ENCODE measurements at places on chromosomes 11 and 22. TPM values are rescaled to one million over a fixed set of nuclear protein-coding genes. Genes with fewer than 3 reads are reported as not detected.
A peak's percentile ranks its signal among the peaks of the same experiment; 100 is the strongest.

The VPREB1 gene
- total RNA-seq, result 0.68 TPM

DNA sequence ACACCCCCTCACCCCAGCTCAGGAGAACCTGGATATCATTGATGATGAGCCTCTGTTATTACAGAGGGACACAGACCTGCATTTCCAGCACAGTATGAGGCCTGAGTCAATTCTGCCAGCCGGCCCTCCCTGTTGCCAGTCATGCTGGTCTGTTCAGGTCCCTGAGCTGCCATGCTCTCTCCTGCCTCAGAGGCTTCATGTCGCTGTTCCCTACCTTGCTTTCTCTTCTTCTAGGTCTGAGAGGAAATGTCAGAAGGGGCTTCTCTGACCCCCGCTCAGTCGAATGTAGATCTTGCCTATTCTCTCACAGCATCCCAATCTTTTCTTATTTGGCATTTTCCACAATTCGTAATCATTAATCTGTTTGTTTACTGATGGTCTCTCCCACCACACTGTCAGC lies 21.8 kb upstream of the ABCC8 start:
- peak; percentile 89 for ATAC-seq

DNA sequence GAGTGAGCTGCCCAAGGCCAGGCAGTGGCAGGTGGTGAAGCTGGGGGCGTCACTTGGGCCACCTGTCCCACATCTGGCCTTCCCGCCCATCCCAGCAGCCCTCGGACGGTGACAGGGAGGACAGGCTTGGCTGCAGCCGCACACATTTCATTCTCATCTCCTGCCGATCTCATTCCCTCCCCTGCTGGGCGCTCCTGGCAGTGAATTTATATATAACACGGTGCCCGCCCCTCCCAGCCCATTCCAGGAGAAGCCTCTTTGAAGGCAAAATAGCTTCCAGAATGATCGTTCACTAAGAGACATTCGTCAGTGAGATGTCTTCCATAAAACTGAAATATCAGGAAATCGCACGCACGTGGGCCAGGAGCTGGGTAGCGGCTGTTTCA lies 861.3 kb downstream of the TBC1D22A start:
- no peak for ATAC-seq

GRCh38 chr11:31141789-31142188 lies 227.8 kb downstream of the DCDC1 start:
- ATAC-seq, result peak; percentile 100

The ARCN1 gene
- total RNA-seq, result 87.9 TPM

GRCh38 chr22:21568347-21569075 lies 997 bp downstream of the UBE2L3 start:
- peak; percentile 43 for ATAC-seq

DNA sequence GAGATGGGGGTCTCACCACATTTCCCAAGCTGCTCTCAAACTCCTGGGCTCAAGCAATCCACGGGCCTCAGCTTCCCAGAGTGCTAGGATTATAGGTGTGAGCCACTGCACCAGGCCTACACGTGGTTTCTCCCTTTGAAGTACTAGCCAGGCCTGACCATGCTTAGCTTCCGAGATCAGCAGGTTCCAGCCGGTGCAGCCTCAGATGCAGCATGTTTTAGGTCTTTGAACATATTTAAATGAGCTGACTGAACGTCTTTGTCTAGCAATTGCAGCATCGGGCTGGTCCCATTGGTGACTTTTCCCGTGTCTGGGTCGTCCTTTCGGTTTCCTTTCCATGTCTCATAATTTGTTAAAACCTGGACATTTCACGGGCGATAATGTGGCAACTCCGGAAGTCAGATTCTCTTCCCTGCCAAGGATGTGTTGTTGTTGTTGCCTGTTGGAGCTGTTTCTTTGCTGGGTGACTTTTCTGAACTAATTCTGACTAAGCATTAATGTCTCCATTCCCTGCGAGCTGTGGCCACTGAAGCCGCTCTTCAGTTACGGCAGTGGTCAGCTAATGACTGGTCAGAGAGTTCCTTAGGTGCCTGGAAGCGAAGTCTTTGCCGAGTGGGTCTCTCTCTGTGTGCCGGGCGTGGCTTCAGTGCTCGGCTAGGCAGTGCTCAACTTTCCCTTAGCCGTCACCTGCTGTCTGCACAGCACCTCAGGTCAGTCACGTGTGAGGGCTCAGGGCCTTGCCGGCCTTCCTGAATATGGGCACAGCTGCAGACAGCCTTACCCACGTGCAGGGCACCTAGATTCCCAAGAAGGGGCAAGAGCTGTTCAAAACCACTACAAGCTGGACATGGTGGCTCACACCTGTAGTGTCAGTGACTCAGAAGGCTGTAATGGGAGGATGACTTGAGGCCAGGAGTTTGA lies 3.8 kb upstream of the CYP2D6 start:
- no peak for ATAC-seq

The ACRV1 gene
- total RNA-seq, result 0.41 TPM

DNA sequence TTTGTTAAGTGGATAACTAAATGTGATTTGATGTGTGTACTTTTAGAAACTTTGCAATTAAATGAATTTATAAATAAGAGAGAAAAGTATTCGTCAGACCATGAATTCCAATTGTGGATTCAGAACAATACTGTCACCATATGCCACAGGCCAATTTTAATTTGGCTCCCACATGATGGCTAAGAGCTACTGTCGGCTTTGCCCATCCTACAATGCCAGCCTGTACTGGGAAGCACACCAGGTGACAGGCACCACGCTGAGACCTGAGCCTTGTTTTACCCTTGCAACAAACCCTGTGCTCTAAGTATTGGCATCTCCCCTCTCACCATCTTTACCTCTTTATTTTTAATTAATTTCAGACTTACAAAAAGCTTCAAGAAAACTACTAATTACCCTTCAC lies 14.0 kb downstream of the RAB30 start:
- no peak for ATAC-seq

The FHIP1B gene
- 22.3 TPM for total RNA-seq

DNA sequence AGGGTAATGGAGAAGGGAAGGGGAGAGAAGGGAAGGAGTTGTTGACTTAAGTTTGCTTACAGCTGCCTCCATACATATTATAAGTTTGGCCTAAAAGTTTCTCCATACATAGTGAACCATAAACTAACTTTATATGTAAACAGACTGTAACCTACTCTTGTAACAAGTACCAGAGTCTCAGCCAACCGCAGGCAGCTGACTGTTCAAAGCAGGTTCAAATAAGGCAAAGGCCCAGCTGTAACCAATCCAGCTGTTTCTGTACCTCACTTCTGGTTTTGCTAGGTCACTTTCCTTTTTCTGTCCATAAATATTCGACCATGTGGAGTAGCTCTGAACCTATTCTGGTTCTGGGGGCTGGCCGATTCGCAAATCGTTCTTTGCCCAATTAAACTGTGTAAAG lies 591.2 kb downstream of the INSC start:
- ATAC-seq, result no peak

The RFPL2 gene
- total RNA-seq, result 0.34 TPM

- no peak for ATAC-seq
Observed at GRCh38 chr11:113199866-113200265, 114.5 kb upstream of the TTC12 start.

The IL17REL gene
- 0.06 TPM for total RNA-seq

DNA sequence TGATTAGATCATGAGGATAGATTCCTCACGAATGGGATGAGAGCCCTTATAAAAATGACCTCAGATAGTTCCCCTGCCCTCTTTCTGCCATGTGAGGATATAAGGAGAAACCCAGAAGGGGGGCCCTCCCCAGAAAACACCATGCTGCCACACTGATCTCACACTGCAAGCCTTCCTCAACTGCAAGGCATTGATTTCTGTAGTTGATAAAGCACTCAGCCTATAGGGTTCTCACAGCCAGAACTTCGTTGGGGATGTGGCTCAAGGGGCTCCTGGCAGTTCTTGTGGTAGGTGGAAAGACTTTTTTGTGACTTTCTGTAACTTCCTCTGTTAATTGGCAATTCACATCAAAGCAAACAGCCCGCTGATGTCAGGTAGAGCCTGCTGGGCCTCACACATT lies 108.9 kb downstream of the CD44 start:
- ATAC-seq, result no peak

The IZUMO1R gene
- not detected for total RNA-seq

GRCh38 chr22:32309585-32310251 lies 47.9 kb upstream of the RFPL3 start:
- ATAC-seq, result no peak

DNA sequence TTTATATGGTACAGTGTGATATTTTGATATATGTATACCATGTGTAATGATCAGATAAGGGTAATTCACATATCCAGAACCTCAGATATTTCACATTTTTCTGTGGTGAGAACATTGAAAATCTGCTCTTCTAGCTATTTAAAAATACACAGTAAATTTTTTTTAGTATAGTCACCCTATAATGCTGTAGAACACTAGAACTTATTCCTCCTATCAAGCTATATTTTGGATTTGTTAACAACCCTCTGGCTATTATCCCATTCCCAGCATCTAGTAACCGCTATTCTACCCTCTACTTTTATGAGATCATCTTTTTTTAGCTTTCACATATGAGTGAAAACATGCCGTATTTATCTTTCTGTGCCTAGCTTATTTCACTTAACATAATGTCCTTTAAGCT lies 65.5 kb upstream of the SYT9 start:
- ATAC-seq, result no peak

The POU2AF3 gene
- 0.81 TPM for total RNA-seq

DNA sequence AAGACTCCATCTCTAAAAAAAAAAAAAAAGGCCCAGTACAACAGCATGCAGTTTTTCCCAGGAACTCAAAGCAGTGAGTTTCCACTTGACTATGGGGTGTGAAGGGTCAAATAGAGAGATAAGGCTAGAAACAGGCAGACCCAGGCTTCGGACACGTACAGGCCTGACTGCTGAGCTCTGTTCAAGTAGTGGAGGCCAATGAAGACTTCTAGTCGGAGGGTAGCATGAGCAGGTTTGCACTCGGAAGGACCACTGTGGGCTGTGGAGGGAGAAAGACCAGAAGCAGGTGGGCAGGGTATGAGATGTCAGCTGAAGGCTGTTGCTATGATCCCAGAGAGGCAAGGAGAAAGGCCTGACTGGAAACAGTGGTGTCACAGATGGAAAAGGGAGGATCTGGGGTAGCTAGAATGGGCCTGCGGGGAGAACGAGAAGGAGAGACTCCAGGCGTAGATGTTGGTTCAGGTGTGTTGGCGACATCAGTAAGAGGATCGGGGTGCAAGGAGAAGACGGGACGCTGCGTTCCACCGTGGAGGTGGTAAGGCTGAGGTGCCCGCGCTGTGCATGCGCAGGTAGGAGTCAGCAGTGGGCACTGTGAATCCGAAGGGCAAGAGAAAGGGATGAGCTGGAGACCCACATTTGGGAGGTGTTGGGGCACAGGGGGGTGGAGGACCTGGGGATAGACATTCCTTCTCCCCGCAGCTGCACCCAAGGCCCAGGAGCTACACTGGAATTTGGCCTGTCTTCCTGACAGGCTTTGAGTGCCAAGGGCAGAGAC lies 49.4 kb upstream of the RAB1B start:
- ATAC-seq, result no peak

- no peak for ATAC-seq
Observed at GRCh38 chr11:44277196-44278090, 32.5 kb downstream of the ALX4 start.

DNA sequence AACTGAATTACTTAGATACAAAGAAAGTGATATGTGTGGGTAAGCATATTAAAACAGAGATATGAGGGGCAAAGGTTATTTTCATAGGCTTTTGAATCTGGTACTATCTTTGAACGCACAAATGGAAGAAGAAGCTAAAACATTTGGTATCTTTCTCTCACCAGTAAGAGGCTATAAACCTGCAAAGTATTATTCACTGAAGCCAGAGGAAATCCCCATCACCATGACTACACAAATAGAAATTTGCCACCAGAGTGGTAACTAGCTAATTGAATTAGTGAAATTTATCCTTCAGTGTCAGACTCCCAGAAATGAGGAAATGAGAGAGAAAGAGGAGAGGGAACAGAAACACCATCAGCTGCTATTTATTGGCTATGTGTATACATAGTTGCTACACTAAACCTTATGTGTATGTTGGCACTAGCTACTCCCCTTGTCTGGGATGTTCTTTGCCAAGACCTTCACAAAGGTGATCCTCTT lies 503.4 kb downstream of the DLG2 start:
- ATAC-seq, result peak; percentile 63

DNA sequence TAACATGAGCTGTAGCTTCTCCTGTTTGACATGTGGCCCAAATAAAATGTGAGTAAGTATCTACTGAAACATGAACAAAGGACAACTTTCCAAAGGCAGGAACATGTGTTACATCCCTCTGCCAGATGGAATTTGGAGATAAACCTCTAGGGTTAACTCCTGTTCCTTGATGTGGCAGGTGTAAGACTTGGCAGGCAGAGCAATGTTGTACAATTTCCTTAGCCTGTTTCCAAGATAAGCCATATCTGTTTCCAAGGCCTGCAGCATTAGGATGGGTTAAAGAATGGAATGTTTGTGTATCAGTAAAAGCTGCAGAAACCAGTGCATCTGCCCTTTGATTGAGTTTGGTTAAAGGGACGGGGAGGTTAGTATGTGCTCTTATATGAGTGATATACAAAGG lies 8.8 kb upstream of the DNAJB13 start:
- no peak for ATAC-seq

DNA sequence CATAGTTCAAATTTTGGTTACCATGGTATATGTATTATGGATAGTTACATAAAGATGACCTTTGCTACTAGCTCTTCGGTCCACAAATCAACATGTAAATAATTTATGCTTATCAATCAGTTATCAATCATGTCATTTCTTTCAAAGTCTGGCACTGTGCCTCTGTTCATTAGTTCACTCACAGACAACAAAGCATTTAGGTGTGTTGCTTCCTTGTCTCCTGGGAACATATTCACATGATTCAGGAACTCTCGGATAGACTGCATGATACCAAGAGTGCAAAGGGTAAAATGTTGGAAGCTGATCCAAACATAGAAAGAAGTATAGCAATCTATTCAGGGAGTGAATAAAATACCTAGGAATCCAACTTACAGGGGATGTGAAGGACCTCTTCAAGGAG lies 14.3 kb upstream of the ACRV1 start:
- ATAC-seq, result no peak

DNA sequence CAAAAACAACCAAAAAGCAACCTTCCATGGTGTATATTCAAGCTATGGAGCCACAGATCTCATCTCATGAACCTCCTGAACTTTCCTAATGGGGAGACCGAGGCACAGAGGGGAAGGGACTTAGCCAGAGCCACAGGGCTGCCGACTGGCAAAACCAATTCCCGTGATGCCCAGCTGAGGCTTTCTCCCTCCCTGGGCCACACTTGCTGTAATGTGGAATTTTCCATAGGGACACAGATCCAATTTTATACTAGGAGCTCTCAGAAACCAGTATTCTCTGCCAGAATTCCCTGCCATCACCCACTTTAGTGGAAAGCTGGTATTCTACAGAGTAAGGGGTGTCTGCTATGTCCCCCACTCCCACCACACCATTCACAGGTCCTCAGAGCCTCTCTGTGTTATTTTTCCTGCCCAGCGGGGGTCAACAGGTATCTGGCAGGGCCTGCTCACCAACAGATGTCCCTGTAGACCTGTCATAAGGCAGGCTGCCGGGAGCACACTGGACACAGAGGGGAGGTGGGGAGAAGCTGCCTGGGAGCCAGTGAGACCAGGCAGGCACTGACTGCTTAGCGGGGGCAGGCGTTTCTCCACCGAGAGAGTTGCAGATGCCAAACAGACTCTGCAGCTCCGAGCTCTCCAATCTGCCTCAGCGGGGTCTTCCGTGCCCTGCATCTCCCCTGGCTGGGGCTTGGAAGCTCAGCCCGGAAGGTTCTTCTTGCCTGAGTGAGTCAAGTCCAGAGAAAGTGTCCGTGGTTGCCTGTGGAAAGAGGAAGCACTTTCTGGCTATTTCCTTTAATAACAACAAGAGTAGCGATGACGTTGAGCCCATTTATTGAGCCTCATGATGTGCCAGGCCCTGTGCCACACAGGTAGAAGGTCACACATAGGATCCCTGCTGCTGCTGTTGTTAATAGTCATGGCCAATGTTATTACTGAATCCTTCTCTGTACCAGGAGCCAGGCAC lies 26.3 kb downstream of the RPS6KA4 start:
- no peak for ATAC-seq

The CHADL gene
- total RNA-seq, result 0.89 TPM

The ST14 gene
- total RNA-seq, result 0.09 TPM
